ENCODE measurements at places on chromosomes 12 and 14.

- DNase-seq: no peak
Measured at GRCh38 chr12:122460061-122460460, 37.6 kb upstream of the CLIP1 start.

GRCh38 chr14:97120204-97120603 is 323.0 kb downstream of the VRK1 start:
- no peak for DNase-seq

- peak; percentile 10 for DNase-seq
Measured at GRCh38 chr12:107134558-107134957, 41.2 kb upstream of the CRY1 start.

DNA sequence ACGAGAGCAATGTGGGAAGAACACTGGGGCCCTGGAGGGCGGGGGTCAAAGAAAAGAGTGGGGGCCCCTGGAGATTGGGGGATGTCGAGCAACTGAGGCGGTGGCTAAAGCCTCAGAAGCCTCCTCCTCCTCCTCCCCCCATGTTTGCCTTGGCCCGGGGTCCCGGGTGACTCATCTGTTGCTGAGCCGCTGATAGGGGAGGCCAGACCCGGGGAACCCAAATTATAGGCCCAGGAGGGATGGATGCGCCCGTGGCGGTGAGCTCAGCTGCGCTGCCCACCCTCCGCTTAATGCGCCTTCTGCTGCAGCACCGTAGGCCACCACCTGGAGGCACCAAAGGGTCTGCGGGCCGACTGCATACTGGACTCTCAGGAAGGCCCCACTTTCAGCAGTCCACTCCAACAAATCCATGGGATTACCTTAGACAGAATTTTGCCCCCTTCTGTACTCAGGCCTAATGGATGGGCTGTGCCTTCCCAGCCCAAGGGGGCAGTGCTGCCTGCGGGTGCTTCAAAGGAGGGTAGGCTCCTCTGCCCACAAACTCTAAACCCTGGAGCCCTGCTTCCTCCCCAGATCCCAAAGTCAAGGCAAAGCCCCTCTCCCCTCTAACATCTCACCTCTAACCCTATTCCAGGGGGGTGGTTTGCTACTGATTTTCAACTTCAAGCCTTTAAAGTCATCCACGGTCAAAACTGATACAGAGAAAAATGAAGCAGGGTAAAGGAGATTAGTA is 2.6 kb upstream of the WNT10B start:
- DNase-seq: no peak

GRCh38 chr12:57416039-57416996 is 14.5 kb downstream of the R3HDM2 start:
- DNase-seq: no peak

- no peak for DNase-seq
Measured at GRCh38 chr12:25384038-25384892, 133.5 kb upstream of the KRAS start.

GRCh38 chr14:80941241-80942185 is at the start of gene CEP128:
Gene CEP128 (minus strand): TSS chr14:80941738.
- DNase-seq: peak; percentile 95

DNA sequence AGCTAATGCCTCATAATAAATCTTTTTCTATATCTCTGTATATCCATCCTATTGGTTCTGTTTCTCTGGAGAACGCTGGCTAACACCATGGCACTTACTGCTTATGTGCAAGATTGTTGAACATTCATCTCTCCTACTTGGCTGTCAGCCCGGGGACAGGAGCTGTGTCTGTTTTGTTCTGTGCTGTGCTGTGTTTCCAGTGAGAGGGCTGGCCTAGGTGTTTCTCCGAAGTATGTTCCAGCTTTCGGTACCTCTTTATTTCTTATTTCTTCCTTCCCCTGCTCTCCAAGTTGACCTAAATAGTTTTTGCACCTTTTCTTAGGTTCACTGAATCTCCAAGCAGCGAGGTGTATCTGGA is 18.8 kb upstream of the NR4A1 start:
- DNase-seq: no peak

DNA sequence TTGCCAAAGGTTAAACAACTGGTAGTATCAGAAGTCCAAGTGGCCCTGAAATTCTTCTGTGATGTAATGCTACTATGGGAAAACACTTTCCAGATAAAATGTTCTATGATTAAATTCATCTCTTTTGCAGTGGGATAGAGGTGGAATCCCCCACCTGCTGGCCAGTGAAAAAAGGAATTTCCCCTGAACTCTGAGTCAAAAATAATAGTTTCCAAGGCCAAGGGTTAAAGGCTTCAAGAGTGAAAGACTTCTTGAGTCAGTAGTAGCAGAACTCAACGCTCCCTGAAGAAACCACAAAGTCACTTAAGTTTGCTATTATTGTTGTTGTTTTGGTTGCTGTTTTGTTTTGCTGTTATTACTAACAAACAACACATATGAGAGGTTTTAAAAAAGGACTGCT is 330.8 kb downstream of the SOX5 start:
- DNase-seq: no peak

DNA sequence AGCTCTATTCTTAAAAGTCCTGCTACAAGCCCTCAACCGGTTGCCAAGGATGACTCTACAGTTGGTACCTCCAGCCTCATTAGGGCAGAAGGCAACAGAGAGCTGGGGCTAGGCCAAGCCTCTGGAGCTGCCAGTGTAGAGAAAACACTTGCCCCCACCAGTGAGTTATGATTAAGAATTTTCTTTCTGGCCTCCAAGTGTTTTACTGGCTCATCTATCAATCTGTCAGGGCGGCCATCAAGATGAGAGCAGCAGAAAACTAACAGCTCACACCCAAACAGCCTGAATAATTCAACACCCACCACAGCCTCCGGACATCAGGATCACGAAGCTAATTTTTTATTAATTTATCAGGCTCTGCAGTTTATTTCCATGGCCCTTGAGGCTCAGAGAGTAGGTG is 40.7 kb upstream of the CMKLR1 start:
- DNase-seq: no peak

DNA sequence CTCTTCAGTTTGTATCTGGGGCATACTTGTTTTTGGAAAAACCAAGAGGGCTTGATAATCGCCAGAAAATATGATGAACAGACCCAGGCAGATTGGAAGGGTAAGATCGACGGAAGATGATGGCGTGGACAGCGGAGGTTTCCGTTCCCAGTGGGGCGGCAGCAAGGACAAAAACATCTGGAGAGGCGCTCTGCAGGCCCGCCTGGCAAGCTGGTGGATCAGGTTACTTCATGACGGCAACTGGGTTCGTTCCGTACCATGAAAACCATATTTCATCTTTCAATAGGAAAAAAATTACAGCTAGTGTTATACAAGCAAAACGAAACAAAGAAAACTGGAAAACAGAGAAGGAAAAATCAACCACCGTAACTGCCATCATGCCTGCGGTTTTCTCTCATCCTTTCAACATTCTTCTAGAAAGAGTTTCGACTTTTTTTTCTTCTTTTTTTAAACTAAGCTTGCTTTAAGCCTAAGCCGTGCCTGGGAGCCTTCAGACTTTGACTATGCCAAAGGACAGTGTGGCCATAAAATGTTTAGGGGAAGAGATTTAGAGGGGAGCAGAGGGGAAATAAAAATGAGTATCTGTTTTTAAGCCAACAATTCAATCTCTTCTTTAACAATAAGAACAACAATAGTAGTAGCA is 210.5 kb downstream of the FOXN3 start:
- DNase-seq: no peak

- no peak for DNase-seq
Measured at GRCh38 chr14:49287004-49287403, 299.2 kb downstream of the RPS29 start.

DNA sequence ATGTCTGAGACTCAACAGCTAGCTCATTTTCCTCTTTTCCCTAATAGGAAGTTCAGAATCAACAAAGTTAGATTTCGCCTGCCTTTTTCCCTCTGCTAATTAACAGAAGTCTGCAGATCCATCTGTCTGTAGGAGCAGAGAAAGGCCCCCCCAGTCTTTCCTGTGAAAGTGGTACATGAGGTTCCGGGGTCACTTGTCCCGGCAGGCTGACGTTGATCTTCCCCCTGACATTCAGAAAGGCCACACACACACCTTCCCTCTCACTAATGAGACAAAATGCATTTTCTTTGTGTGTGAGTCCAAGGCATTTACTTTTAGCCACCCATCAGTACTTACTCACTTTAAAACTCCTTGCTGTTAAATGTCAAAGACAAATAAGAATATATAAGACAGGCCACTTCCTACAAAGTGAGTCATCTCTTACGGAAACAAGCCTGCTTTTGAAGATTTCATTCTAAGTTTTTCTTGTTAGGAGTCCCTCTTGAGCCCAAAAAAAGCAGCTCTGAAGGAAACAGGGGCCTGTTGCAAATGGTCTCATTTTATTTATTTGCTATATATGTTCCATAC is 138.7 kb downstream of the TTC7B start:
- no peak for DNase-seq

DNA sequence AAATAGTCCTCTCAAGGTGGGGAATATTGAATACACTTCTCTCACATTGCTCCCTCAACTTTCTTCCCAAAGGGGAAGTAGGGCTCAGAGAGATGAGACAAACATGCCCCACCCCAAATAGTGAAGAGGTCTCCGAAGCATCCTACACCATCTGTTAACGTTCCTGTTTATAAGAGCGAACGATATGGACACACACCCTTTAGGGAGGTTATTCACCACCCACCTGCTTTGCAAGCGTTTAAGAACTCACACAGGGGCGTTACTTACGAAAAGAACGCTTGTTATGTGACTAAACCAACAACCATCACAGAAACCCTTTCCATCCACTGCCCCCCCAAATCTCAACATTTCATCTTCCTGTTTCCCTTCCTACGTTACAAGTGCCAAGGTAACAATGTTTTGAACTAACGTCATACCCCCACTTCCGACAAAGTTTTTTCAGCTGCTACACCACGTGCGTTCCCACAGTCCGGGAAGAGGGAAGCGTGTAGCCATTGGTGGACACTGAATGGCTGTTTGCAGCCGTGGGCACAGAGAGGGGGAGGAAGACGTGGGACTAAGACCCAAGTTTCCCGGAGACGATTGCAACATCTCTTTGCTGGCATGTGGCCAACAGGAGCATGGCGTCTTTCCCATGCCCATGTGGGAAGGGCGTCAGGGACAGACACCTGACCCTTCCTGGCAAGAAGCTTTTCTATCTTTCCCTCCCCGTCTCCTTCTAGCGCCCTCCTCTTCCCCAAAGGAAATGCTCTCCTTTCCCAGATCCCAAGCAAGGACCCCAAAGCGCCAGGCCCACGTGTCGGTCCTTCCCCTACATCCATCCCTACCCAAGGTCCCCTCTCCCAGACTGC is 1.2 kb downstream of the YBX3 start:
- no peak for DNase-seq

DNA sequence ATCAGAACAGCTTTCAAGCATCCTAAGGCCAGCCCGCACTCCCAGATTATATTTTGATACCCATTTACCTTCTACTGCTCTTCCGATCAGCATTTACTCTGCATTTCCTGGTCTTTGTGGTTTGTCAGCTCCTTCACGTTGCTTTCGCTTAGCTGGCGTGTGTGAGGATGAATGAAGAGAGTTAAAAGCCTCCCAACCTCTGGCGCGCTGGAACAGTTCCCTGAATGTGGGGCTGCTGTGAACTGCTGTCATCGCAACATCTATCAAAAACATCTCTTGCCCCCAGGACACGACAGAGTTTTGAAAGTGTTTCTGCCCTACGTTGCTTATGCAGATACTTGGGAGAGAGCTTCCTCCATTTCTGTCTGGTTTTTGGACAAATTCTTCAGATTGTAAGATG is 129.2 kb downstream of the KCNA5 start:
- DNase-seq: no peak

- DNase-seq: no peak
Measured at GRCh38 chr14:99731547-99732435, 47.7 kb downstream of the CYP46A1 start.

- no peak for DNase-seq
Measured at GRCh38 chr12:8890313-8891085, 23.8 kb upstream of the PHC1 start.

DNA sequence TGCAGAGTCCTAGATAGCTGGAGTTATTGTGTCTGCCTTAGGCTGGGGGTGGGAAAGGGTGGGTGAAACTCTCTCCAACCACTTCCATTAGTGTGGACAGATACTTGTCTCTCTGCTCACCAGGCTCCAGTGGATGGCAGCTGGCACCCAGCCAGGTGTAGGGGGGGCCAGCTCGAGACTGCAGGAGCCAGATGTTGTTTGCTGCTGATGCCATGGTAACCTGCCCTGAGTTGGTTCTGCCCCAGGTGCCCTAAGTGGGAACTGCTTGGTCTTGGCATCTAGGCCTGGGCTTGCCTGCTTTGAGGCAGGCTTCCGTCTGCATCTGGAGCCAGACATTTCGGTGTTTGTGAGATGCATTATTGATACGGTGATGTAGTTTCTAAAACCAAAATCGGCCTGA is 82.2 kb downstream of the ADCK1 start:
- no peak for DNase-seq

DNA sequence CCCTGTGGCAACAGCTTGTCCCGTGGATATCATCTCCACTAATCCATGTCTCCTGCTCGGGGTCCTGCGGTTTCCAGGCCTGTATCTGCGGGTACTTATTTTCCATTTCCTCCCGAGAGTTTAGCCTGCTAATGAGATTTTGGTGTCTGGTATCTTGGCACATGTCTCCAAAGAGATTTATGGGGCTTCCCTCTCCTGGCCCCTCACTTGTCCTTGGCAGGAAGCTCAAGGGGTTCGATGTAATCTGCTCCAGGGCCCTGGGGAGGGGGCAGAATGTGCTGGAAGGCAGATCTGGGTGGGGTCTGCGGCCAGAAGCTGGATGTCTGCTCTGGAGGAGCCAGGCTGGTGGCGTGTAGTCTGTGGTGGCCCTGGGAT is 85.7 kb downstream of the KIF26A start:
- DNase-seq: no peak

GRCh38 chr12:120539303-120539702 is 5.1 kb downstream of the RNF10 start:
- no peak for DNase-seq

- no peak for DNase-seq
Measured at GRCh38 chr12:39165338-39165737, 259.9 kb upstream of the CPNE8 start.

DNA sequence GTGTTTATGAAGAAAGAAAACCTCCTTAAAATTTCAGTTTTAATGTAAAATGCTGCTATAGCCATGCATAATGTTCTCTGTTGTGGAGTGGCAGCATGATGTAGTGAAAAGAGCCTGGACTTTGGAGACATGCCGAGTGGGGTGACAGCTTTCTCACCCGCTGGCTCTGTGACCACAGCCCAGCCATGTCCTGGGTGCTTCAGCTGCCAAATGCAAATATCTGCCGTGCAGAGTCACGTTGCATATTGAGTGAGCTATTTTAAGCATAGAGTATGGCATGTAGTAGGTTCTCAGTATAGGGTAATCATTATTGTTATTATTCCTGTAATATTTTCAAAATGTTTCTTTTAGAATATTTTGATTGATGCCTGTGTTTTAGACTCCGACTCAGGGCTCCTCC is 15.5 kb upstream of the TCTN2 start:
- no peak for DNase-seq
